Stimulated activated CD8-positive, alpha-beta memory T cell treated with anti-CD3 and anti-CD28 coated beads, Interleukin-12 subunit alpha, Interleukin-12 subunit beta, amount 100 ng/mL, for 4 hours (primary cell): ENCODE measurements at places on chromosomes 7 and 10.

DNA sequence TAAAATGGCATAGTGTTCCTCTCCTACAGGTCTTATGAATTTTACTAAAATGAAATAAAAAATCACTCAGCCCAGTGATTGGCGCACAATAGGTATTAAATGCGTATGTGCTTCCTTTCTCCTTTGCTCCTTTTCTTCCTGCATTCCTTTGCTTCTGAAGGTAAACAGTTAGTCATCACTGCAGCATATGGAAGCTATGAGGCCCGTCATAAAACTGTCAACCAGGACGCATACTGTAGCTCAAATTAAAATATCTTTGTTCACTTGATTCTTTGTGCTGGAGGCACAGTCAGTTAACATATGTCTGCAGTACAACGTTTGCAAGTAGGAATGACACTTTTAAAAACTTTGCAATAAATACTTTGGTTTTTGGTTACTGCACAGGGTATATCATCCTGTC lies 374.7 kb downstream of the TCERG1L start:
- no peak for DNase-seq

- DNase-seq = no peak
Measured at GRCh38 chr7:73437621-73438416, 4.2 kb downstream of the FZD9 start.

GRCh38 chr7:125927556-125927955 lies 997.9 kb upstream of the POT1 start:
- no peak for DNase-seq

GRCh38 chr7:82760831-82761230 lies 317.3 kb upstream of the CACNA2D1 start:
- no peak for DNase-seq

DNA sequence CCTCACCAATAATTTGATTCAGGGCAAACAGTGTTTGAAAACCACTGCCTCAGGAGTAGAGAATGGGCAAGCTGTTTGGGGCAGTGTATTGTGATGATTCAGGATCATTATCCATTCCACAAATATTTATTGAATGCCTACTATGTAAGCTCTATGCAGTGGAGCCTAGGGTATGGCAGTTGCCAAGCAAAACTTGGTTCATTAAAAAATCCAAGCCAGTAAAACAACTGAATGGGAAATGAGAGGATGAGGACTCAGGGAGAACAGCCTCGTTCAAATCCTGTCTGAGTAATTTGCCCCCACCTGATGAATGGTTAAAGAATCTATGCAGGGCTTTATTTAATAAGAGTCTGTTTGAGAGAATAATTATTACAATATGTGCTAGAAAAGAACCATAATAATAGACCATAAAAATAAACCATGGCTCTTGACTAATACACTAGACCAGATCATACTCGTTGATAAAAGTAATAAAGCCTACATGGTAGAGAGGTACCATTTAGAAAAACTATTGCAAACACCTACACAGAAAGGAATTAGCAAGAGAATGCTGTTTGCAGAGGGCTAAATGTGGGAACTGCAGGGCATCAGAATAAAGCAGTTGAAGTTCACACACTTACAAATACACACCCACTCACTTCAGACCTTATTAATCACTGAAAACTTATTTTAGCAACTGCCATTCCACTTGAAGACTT lies 71.7 kb downstream of the CREB5 start:
- no peak for DNase-seq

DNA sequence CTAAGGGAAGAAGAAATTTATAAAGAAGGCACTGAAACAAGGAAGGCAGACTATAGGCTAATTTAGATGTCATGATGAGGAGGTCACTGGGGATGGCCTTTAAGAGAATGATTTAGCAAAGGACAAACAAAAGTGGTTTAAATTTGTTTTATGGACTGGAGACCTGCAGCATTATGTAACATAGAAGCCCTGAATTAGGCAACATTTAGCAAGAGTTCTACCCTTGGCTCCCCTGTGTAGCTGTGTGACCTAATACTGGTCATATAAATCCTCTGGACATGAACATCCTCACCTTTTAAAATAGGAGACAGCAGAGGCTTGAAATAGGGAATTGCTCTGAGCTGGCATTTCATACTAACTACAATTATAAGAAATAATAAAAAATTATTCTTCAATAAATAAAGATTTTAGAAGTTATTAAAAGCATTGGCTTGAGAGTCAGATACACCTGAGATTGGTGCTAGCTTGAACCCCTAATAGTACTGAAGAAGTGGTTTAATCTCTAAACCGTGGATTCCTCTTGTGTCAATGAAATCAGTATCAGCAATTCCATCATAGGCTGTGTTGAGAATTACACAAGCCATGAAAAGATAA lies 48.9 kb downstream of the RNLS start:
- DNase-seq = no peak

GRCh38 chr7:127380479-127380878 lies 12.0 kb downstream of the ZNF800 start:
- no peak for DNase-seq

GRCh38 chr10:131073469-131074035 lies 238.0 kb downstream of the TCERG1L start:
- no peak for DNase-seq

DNA sequence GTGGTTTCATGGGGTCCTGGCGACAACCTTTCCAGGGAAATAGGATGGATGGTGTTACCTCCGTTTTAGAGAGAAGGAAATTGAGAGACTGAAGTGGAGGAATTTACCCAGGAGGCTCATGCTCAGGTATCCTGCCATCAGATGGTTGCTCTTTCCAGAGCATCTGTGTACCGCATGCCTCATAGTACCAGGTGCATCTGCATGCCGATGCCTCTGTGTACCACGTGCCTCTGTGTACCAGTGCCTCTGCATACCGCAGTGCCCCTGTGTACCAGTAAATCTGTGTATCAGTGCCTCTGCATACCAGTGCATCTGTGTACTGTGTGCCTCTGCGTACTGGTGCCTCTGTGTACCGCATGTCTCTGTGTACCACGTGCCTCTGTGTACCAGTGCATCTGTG lies 3.2 kb downstream of the VWA2 start:
- no peak for DNase-seq
